ENCODE measurements at places on chromosomes 11 and 22.

DNA sequence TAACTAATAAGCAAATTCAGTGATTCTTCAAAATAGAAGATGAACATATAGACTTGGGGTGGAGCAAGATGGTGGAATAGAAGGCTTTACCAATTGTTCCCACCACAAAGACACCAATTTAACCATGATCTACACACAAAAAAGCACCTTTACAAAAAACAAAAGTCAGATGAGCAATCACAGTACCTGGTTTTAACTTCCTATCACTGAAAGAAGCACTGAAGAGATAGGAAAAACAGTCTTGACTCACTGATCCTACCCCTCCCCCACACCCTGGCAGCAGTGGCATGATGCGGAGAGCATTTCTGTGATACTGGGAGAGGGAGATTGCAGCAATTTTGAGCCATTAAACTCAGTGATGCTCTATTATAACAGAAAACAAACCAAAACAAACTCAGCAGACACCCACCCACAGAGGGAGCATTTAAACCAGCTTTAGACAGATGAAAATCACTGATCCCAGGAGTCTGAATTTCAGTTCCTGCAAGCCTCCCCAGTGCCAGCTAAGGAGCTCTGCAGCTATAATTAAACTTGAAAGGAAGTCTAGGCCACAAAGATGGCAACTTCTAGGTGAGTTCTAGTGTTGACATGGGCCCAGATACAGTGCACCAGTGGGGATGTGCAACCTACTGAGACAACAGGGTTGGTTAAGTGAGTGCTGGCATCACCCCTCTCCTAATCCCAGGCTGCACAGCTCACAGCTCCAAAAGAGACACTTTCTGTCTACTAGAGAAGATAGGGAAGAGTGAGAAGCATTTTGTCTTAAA, 161.8 kb upstream of the GRIA4 start:
- DNase-seq, result no peak

GRCh38 chr11:121661880-121662486, 209.2 kb upstream of the SORL1-AS1 start:
- no peak for DNase-seq

GRCh38 chr11:62137276-62137861, 13.6 kb downstream of the INCENP start:
- DNase-seq, result no peak

- no peak for DNase-seq
Measured at GRCh38 chr11:7936615-7937014, 4.9 kb downstream of the OR10A3 start.

- DNase-seq, result no peak
Measured at GRCh38 chr11:78290293-78291176, 101.8 kb downstream of the USP35 start.

DNA sequence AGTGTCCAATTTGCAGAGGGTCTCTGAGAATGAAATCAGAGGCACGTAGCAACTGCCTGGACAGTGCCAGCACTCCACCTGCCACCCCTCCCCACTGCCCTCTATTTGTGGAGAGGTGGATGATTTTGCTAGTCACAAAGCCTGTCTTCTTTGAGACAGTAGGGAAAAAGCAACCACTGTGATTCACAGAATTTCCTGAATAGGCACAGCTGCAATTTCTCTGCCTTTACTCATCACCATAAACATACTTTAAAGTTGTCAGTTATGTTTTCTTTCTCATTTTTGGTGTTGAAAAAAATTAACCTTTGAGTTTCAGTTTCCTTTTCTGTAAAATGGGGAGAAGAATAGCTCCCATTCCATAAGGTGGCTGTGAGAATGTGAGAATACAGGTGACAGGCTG, 134.3 kb downstream of the TEAD1 start:
- no peak for DNase-seq

- DNase-seq, result peak; percentile 62
Measured at GRCh38 chr11:2428322-2428795, 16.0 kb downstream of the TRPM5 start.

GRCh38 chr11:131592152-131592551, 221.7 kb downstream of the NTM start:
- DNase-seq, result no peak

GRCh38 chr11:19766810-19767209, 54.2 kb downstream of the NAV2 start:
- DNase-seq, result no peak

DNA sequence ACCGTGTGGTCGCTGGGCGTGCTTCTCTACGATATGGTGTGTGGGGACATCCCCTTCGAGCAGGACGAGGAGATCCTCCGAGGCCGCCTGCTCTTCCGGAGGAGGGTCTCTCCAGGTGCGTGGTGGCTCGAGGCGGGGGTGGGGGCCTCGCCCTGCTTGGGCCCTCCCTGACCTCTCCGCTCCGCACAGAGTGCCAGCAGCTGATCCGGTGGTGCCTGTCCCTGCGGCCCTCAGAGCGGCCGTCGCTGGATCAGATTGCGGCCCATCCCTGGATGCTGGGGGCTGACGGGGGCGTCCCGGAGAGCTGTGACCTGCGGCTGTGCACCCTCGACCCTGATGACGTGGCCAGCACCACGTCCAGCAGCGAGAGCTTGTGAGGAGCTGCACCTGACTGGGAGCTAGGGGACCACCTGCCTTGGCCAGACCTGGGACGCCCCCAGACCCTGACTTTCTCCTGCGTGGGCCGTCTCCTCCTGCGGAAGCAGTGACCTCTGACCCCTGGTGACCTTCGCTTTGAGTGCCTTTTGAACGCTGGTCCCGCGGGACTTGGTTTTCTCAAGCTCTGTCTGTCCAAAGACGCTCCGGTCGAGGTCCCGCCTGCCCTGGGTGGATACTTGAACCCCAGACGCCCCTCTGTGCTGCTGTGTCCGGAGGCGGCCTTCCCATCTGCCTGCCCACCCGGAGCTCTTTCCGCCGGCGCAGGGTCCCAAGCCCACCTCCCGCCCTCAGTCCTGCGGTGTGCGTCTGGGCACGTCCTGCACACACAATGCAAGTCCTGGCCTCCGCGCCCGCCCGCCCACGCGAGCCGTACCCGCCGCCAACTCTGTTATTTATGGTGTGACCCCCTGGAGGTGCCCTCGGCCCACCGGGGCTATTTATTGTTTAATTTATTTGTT, 2.4 kb downstream of the PIM3 start:
- no peak for DNase-seq

GRCh38 chr22:38733724-38734381, 21.9 kb downstream of the SUN2 start:
- DNase-seq, result no peak

- DNase-seq, result no peak
Measured at GRCh38 chr11:64799623-64800302, 3.3 kb downstream of the MAP4K2 start.

DNA sequence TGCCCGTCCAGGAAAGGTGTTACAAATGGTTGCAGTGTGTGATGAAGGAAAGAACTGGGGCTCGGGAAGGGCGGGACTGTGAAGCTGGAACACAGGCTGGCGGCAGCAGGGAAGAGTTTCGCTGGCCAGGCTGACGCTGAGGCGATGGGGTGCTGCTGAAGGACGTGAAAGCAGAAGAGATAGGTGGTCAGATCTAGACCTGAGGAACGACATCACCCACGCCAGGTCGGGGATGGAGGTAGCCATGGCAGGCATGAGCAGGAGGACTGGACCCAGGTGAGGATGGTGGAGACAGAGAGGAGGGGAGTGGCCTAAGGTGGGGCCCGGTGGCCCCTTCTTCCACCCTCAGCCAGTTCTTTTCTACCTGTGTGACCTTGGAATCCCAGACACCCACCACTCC, 9.1 kb downstream of the CDC42EP2 start:
- DNase-seq, result no peak

DNA sequence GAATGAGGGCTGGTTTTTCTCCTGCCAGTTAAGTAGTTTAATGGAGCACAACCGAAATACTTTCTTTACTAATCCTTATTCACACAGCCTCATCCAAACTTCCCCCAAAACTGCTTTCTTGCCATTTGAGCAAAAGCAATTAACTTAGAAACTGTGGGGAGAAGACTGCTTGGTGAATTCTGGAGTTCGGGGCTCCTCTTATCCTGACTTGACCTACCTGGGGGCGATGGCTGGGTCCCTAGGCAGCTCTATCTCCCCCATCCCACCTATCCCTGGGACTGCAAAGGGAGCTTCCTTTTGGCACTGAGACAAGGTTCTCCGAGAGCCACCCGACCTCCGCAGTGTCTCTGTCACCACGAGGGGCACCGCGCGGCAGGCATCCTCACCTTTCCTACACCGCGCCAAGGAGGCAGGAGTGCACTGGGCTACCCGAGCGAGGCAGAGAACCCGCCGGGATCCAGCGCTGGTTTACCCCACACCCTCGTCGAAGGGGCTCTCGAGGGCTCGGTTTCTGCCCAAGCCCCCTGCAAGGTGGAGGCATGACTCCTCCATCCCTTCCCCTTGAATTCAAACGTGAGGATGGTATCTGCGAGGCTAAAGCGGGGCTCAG, 759 bp downstream of the DESI1 start:
- DNase-seq, result peak; percentile 17

DNA sequence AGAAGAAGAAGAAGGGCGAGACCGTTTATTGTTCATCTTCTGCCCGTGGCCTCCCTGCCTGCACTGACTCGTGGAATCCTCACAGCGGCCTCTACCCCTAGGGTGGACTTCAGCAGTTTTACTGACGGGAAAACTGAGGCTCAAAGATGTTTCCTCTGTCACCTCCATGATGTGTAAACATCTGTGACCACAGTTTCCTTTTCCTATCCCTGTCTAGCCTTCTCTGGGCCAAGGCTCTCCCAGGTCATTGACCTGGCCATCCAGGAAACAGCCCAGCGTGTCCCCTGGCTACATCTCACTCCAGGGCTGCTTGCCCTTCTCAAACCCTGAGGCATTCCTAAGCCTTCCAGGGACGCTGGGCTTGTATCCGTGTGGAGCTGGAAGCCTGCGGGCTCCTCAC, 49.0 kb upstream of the GCAT start:
- no peak for DNase-seq

Data from activated naive CD4-positive, alpha-beta T cell (primary cell).